ENCODE measurements at places on chromosomes 7 and 10. TPM values are rescaled to one million over a fixed set of nuclear protein-coding genes. Genes with fewer than 3 reads are reported as not detected.

GRCh38 chr10:96831867-96832720 is at the start of gene LCOR:
Gene LCOR, plus strand, starts transcription at chr10:96832298. Its CDS starts 116,760 bp downstream, at chr10:96949058.
- DNase-seq, result peak; percentile 90

GRCh38 chr10:3919709-3920308 is 134.8 kb upstream of the KLF6 start:
- no peak for DNase-seq

- no peak for DNase-seq
Measured at GRCh38 chr10:78258323-78259030, 224.8 kb downstream of the RPS24 start.

The DNA2 gene
- 2.1 TPM for total RNA-seq

The CTAGE6 gene
- total RNA-seq, result not detected

DNA sequence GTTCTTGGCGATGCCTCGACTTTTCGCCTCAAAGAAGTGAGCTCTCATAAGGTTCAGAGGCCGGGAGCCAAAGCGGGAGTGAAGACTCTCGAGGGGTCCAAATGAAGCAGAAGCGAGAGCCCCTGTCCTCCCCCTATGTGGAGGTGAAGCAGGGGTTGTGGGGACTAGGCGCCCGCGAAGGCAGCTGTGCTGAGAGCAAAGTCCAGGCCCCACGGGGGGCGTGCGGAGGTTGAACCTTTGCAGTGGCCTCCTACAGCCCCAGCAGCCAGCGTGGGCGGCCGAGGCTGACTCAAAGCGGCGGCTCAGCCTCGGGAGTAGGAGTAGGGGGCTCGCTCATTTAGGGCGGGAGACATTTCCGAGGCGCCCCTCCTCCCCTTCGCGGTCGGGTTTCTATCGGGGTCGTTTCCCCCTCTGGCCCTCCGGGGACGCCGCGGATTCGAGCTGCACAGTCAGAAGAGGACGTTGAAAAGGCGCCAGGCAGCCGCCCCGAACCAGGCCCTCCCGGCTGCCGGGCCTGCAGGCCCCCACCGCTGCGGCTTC is 553 bp upstream of the ADD3 start:
- no peak for DNase-seq

GRCh38 chr7:51665045-51665780 is 348.6 kb upstream of the COBL start:
- DNase-seq, result no peak

The ESYT2 gene
- total RNA-seq, result 41.1 TPM

DNA sequence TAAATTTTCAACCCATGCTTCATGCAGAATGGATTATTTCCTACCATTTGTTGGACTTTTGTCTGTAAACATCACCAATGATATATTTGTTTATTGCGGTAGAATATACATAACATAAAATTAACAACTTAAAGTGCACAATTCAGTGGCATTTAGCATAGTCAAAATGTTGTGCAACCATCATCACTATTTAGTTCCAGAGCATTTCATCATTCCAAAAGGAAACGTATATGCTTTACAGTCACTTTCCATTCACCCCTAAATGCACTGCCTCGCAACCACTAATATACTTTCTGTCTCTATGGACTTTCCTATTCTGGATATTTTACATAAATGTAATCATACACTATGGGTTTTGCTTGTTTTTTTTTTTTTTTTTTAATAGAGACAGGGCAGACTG is 11.4 kb upstream of the ZNF248 start:
- no peak for DNase-seq
